ENCODE measurements at places on chromosomes 11 and 22.

DNA sequence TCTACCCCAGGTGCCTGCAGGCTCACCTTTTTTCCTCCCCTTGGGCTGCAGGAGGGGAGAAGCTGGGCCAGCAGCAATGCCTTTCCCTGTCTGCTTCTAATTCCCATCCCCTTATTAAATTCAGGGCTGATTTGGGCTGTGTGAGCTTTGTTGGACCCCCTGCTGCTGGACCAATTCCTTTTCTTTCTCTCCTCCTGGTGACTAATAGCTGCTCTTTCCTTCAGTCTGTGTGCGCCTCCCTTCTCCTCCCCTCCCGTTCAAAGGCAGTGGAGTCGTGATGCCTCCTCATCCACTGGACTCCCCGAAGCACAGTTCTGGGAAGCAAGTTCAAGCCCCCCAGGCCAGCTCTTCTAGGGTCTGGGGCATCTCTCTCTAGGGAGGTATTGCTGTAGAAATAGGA is 567.9 kb upstream of the CADM1 start:
- DNase-seq, result no peak

- no peak for DNase-seq
Observed at GRCh38 chr11:39745401-39745800, 1714.1 kb downstream of the LRRC4C start.

DNA sequence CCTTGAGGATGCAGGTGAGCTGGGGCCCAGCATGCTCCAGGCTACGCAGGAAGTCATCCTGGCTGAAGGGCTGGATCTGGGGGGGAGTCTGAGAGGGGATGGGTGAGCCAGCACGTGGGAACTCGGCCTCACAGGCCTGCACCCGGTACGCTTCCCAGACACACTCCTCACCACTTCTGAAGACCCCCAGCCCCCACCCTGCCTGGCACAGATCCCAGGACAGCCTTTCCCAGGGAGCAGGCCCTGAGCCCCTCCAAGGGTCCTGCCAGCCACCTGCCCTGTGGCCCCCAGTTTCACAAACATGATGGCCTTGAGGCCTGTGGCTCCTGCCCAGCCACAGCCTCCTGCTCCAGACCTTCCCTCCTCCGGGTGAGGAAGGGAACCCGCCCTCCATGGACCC is 5.6 kb upstream of the PLXNB2 start:
- DNase-seq, result no peak

GRCh38 chr11:5367448-5368074 is 16.1 kb upstream of the OR51M1 start:
- DNase-seq, result no peak

GRCh38 chr11:87421422-87421821 is 383.7 kb downstream of the TMEM135 start:
- peak; percentile 33 for DNase-seq

- no peak for DNase-seq
Observed at GRCh38 chr11:15816260-15816871, 540.0 kb downstream of the SOX6 start.
